ENCODE measurements at places on chromosomes 7 and 10. TPM values are rescaled to one million over a fixed set of nuclear protein-coding genes. Genes with fewer than 3 reads are reported as not detected.

The TBATA gene
- polyA plus RNA-seq, result not detected

The SFTPA1 gene
- polyA plus RNA-seq, result not detected

The PNLIPRP2 gene
- polyA plus RNA-seq, result not detected

The RBP3 gene
- polyA plus RNA-seq, result 0.15 TPM

The SLC13A1 gene
- 27.9 TPM for polyA plus RNA-seq

The SFRP5 gene
- 0.16 TPM for polyA plus RNA-seq

The FAM237B gene
- polyA plus RNA-seq, result 0.31 TPM

The C7orf57 gene
- polyA plus RNA-seq, result 0.67 TPM

The ZPBP gene
- 0.44 TPM for polyA plus RNA-seq

The GNG11 gene
- polyA plus RNA-seq, result 46.4 TPM

The AIFM2 gene
- polyA plus RNA-seq, result 4.6 TPM

DNA sequence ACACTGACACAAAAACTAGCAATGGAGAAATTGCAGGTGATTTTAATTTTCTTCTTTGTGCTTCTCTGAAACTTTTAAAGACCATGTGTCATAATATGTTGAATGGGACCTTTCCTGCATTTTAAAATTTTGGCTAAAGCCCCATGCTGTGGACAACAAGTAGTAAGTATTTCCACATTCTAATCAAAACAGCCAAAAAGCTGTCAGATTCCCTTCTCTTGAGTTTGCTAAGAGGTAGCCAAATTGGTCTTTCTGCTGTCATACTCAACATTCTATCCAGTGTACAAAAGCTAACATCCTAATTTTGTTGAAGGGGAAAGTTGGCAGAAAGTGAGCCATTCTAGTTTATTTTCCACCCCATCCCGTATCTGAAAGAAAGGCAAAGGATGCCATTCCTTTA, 447.6 kb downstream of the TFEC start:
- no peak for DNase-seq

GRCh38 chr10:29703271-29703670, 68.5 kb upstream of the SVIL start:
- no peak for DNase-seq

DNA sequence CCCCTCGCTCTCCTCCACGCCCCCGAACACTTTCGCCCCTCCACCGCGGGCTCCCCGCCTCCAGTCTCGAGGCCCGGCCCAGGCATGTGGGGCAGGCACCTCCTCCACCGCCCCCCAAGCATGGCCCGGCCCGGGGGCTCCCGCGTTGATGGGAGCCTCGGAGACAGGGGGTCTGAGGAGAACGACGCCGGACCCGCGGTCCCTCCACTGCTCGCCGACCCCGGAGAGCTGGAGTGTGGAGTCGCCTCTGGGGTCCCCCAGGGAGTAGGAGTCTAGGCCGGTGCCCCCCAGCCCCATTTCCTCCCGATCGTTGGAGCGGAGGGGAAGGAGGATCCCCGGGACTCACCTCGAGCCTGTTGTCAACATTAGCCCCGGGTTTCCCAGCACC, 206 bp downstream of the UPF2 start:
- no peak for DNase-seq

DNA sequence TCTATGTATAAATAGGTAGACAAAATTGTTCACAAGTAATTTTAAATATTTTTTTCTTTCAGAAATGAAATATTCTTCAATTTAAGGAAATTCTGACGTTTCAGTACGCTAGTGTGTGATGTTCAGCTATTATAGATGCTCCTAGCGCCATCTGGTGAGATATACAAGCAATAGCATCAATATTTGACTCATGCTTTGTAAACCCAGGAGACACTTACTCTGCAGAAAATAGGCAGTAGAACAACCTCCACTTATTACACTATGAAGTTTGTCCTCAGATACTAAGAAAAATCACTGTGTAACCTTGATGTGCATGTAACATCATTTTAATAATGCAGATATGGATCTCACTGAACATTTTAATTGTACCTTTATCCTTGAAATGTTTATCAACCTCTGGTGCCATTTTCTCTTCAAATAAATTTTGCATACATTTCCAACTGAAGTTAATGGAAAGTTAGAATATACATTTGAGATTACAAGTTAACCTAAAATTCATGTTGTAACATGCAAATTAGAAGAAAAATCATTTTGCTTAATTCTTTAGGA, 151.5 kb upstream of the FAM3C start:
- DNase-seq, result peak; percentile 16

- DNase-seq, result no peak
Measured at GRCh38 chr10:124802313-124802675, 675 bp downstream of the ABRAXAS2 start.

- DNase-seq, result no peak
Measured at GRCh38 chr10:99540657-99541531, 8.2 kb downstream of the NKX2-3 start.

DNA sequence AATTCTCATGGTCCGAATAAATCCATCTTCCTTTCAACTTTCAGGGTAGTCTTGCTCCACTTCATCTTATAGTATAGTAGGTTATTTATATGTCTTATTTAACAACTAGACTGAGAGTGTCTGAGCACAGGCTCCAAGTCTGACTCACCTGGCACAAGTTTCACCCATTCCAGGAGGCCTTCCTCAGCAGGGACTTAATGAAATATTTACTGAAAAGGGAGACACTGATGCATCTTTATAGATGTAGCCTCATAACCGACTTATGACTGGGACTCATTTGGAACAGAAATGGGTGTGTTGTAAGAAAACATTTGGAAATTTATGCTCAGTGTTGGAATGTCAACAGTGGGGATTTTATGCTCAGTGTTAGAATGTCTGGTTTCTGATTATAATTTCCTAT, 59.9 kb downstream of the CH25H start:
- no peak for DNase-seq

DNA sequence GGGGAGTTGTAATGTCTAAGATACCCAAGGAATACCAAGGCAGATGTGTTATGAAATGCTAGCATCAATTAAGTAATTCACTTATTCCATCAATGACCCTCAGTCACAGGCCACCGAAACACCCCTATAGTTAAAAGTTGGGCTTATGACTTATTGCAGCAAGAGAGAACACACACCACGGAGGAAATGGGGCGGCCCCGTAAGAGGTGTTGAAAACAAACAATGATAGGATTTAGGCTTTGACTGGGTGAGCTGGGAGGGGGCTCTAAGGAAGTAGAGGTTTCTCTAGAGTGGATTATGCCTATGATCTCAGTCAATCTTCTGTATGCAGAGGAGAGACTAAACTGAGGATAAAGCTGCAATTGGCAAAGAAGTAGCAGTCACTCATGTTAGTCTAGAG, 45.4 kb upstream of the PRKCQ start:
- DNase-seq, result no peak

DNA sequence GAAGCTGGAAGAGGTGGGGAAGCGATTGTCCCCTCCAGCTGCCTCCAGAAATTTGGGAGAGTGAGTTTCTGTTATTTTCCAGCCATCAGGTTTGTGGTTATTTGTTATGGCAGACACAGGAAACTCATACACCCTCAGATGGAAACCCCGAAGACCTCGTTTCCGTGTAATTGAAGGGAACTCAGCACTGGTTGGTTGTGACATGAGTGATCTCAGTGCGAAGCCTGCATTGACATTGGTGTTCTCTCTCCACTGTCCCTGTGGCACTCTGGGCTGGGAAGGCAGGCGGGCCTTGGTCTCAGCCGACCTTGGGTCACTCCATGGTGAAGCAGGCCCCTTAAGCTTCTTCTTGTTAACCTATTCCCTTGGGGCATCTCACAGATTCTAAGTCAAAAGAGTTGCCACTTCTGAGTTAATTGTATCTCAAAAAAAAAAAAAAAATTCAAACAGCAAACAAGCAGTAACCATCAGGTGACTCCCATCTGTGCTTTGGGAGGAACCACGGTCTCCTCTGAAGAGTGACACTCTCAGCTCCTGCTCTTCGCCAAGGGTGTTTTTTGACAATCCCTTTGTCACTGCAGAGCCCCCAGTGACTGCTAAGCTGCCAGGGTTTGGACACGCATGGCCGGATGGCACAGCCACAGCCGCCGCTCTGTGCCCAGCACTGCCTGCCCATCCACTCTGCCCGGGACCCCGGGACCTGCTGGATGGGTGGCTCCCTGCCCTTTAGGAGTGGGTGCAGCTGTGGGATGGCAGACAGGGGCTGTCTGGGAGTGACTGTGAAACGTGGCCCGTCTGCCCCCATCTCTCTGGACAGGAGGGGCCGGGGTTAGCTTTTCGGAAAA, 233.6 kb downstream of the PRPF18 start:
- no peak for DNase-seq

- DNase-seq, result no peak
Measured at GRCh38 chr7:153943861-153944260, 108.3 kb upstream of the DPP6 start.

DNA sequence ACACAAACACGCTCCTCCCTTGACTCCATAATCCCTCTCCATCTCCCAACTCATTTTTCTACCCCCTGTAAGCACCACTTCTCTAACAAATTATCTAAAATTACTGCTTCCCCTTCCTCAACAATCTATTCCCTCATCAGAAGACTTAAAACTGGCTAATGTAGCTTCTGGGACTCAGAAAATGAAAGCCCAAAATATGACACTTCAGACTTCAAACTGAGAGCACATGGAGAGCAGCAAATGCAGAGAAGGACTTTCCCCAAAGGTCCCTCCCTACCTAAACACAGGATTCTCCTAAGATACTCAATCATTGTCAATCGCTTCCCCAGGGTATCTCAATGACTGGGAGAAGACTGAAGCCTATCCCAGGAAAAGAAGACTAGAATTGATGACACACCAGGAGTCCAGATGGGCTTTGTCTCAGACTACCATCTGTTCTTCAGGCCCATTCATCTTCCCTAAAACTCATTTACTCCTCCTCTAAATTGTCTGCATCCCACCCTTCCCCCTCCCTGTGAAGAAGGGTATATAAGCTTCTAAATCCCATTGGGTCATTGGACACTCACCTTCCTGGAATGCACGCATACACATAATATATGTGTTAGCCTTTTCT, 39.2 kb downstream of the ST8SIA6 start:
- DNase-seq, result no peak

GRCh38 chr10:61187601-61188000, 243.6 kb upstream of the RHOBTB1 start:
- DNase-seq, result no peak

DNA sequence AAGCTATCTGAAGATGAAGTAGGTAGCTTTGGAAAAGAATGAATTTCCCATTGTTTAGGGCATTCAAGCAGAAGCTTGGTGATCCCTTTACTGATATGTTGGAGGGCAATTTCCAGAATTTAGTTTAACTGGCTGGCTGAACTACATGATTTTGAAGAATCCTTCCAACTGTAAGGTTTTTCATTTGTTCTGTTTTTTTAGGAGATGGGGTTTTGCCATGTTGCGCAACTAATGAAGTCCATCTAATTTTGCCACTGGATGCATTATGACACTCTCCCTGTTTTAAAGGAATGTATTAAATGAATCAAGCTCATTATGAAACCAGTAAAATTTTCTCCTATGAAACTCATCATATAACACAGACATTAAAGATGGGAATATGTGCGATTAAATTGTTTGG, 6.1 kb upstream of the DDX50 start:
- no peak for DNase-seq

DNA sequence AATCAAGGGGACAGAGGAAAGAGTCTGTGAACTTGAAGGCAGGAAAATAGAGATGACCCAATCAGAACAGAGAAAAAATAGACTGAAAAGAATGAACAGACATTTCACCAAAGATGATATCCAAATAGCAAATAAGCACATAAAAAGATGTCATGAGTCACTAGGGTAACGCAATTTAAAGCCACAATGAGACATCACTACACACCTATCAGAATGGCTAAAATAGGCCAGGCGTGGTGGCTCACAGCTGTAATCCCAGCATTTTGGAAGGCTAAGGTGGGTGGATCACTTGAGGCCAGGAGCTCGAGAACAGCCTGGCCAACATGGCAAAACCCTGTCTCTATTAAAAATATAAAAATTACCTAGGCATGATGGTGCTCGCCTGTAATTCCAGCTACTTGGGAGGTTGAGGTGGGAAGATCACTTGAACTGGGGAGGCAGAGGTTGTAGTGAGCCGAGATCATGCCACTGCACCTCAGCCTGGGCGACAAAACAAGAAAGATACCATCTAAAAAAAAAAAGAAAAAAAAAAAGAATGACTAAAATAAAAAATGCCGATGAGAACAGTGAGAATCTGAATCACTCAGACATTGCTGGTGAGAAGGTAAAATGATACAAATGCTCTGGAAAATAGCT, 100.9 kb downstream of the LHPP start:
- DNase-seq, result no peak

- DNase-seq, result peak; percentile 56
Measured at GRCh38 chr10:95430231-95430951, 130.8 kb downstream of the SORBS1 start.

GRCh38 chr7:134593530-134594392, 44.9 kb downstream of the AKR1B15 start:
- DNase-seq, result no peak

DNA sequence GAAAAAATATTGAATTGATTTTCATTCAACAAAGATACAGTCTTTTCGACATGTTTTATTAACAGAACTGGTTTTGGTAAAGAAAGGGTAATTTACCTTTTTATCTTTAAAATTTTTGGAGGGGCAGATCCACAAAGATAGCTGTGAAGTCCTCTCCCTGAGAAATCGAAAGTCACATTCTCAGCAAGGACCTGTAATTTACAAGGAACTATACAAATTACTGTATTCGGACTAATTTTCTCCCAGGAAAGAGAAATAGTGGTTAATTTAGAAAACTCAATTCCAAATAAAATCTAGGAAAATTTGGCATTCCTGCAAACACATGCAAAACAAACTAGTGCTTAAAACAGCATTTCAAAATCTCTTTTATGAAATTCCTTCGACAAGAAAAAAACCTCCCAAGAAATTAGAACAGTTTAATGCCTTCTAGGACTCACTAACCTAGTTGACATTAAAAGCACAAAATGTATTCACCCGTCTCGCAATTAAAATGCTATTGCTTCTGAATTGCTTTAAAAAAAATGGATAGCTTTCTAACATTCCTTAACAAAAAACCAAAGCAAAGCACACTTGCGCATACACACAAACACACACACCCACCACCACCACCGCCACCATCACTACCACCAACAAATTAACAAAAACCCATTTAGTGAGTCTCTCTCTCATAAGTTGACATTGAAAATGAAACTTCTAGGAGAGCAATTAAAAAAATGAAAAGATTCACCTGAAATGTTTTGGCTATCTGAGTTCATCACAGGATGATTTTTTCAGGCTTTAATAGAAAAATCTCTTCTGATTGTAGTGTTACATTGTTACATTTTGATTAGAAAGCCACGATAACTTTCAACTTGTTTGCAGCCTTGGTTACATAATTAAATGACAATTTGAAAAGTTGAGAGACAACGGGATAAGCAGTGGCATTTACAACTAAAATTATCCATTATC, 4.0 kb upstream of the NKX2-3 start:
- DNase-seq, result no peak

- no peak for DNase-seq
Measured at GRCh38 chr7:49631071-49631815, 142.2 kb upstream of the VWC2 start.

DNA sequence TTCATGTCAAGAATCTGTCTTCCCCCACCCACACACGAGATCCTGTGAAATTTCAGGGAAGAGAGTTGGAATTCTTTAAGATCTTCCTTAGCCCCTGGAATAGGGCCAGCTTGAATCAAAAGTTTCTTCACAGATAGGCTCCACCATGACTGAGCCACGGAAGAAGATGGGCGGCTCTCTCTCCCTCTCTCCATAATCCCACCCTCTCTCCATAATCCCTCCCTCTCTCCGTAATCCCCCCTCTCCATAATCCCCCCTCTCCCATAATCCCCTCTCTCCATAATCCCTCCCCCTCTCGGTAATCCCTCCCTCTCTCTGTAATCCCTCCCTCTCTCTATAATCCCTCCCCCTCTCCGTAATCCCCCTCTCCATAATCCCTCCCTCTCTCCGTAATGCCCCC, 20.4 kb downstream of the SHH start:
- DNase-seq, result no peak
